ENCODE measurements at places on chromosomes 16 and 17.

GRCh38 chr16:71914802-71915201, 19.5 kb downstream of the IST1 start:
- no peak for DNase-seq

DNA sequence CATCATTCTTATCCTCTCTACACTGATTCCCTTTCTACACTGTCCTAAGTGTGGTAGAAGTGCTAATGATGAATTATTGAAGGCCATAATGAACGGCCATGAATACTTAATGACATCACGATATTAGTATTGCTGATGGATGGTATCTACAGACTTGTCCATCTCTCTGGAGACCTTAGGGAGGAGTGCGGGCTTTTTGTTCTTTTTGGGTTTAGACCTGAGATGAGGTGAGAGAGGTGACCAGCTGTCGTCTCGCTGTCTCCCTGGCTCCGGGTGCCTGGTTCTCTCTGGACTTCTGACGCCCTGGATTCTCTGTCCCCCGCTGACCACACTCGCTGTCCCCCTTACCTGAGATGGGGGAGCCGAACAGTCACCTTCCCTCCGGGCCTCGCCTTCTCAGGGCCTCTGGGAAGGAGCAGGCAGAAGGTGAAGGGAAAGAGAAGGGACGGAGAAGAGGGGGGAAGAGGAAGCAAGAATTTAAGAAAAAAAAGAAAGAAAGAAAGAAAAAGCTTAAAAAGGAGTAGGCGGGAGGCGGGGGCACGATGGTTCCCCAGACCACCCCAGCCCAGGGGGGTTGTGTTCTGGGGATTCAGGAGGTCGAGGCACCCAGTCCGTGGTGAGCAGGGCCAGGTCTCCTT, 17.1 kb downstream of the SGCA start:
- DNase-seq, result no peak

DNA sequence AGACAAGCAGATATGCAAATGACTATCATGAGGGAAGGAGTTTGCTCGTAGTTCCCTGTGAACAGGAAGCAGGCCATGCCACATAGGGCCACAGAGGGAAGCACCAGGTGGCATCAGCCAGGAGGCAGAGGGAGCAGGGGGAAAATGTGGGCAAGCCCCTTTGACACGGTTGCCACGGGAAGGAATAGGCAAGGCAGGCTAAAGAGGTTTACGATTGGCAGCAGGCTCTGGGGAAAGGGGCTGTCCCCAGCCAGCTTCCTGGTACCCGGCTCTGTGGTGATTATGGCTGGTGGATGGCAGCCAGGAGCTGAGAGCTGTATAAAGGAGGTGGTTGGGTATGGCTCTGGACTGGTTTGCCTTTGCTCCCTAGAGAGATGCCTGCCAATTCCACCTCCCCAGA, 848 bp downstream of the CES3 start:
- no peak for DNase-seq

- DNase-seq, result no peak
These were observed 22.0 kb upstream of the MRPS23 start for GRCh38 chr17:57871863-57872262.

GRCh38 chr17:7922845-7923628, 6.6 kb downstream of the KCNAB3 start:
- no peak for DNase-seq
